NCI-H1694 treated with DMSO at 0.1 percent for 48 hours (cell line): ENCODE measurements at places on chromosomes 6 and 20.
A peak's percentile ranks its signal among the peaks of the same experiment; 100 is the strongest.

DNA sequence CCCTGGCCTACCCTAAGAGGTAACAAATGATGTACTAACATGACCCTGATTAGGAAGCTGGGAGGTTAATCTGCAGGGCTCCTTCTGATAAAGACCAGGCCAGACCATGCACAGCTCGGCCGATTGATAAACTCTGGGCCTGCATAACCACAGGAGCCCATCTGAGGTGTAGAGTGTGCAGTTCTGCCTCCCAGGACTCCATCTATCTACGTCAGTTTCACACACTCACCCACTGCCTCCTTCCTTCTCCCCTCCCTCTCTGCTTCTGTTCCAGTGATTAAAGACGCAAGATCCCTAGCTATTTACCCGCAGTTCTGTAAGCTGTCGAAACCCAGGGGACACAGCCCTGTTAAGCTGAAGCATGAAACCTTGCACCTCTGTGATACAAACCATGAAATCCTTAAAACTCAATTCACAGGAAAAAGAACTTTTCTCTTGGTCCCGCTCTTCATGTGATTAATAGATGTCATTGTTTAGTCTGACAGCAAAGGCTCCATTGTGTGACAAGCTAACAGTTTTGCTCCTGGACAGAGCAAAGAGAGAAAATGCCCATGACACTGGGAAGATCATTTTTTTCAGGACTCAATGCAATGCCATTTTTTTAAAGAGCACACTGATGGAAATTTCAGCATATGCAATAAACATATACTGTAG lies 470.6 kb downstream of the MAFB start:
- no peak for DNase-seq

GRCh38 chr20:2696646-2697045 lies 4.1 kb downstream of the EBF4 start:
- no peak for DNase-seq

- DNase-seq: no peak
Measured at GRCh38 chr20:41003143-41003935, 25.3 kb upstream of the TOP1 start.

DNA sequence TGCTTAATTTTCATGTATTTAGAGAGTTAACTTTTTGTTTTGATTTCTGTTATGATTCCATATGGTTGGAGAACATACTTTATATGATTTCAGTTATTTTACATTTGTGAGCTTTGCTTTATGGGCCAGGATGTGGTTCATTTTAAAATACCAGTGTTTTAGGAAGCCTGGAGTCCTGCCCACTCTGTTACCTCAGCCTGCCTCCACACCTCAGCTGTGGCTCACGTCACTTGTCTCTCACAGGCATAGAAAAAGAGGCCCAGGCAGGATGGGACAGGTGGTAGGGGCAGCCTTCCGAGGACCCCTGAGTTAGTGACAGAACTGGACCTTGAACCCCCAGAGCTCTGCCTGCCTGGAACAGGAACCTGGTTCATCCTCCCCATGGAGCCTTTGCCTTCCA lies 16.0 kb downstream of the PSMF1 start:
- DNase-seq: no peak

- DNase-seq: no peak
Measured at GRCh38 chr6:134056046-134056445, 3.6 kb upstream of the SLC2A12 start.

DNA sequence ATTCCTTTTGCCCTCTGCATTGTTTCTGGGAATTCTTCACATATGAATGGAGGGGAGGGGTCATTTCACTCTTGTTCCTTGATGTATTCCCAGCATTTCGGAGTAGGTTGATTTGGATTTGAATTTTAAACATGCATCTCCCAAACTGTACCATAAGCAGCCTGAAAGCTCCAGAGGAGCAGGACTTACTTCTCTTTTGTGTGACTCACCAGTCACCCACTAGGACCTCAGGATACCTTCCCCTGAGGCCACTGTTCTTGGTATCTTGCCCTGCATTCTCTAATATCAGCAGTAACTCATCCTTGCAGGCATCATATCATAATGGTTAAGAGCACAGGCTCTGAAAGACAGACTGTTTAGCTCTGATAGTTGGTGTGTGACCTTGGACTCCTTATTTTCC lies 703 bp downstream of the MRPL2 start:
- no peak for DNase-seq

DNA sequence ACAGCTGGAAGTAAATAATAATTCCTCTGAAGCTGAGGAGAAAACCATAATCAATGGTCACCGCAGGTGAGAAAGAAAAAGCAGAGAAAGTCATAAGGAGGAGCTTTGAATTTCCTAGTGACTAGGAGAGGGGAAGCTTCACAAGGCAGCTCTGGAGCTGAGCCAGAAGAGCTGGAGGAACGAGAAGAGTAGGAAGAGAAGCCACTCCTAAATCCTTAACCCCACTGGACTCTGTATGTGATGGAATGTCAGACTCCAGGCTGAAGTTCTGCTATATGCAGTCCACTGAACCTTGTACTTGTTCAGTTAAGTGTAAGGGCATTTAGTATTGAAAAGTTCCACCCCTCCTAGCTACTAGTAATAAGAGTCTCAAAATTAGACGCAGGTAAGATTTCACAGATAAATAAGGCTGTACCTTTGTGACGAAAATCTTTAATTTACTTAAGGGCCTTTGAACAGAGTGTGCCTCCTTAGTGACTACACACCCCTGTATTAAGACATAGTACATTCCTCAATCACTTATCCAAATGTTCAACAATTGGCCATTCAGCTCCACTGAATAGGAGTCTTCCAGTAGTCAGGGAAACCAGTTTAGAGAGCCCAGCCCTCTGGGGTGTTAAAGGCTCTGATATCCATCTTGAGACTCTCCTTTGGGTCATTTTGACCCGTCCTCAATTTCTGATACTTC lies 71.4 kb upstream of the UFL1 start:
- no peak for DNase-seq

- DNase-seq: no peak
Measured at GRCh38 chr6:136213012-136213539, 37.0 kb downstream of the MTFR2 start.

DNA sequence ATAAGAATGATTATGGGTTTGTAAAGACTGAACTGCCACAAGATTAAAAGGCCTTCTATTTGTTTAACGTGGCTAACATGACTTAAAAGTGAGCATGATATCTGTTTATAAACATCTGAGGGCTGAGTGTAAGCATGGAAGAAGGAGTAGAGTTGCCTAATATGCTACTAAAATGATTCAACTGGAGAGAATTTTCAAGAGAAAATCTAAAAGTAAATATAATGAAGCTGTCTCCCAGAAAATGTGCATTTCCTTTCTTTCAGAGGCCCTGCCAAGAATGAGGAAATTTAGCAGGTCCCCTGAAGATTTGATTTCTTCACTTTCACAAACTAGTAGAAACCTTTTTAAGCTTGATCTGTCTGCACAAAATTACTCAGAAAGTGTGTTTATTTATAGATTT lies 4.2 kb upstream of the EYA4 start:
- no peak for DNase-seq

DNA sequence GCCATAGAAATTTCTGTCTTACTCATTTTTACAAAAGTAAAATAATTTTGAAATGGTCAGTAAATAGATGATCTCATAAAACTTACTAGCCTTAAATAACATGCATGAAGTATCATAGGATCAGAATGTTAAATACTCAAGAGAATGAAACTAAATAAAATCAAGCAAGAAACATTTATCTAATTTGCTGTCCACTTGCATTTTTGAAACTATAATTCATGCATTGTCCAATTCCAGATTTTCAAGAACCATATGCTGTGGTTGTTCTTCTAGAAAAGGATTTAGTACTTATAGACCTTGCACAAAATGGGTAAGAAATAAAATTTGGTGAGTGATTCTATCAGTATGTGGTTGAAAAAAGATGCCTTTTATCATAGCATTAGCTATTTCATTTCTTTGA lies 107.0 kb downstream of the STXBP5 start:
- no peak for DNase-seq

- no peak for DNase-seq
Measured at GRCh38 chr20:19423900-19424620, 211.6 kb downstream of the SLC24A3 start.

DNA sequence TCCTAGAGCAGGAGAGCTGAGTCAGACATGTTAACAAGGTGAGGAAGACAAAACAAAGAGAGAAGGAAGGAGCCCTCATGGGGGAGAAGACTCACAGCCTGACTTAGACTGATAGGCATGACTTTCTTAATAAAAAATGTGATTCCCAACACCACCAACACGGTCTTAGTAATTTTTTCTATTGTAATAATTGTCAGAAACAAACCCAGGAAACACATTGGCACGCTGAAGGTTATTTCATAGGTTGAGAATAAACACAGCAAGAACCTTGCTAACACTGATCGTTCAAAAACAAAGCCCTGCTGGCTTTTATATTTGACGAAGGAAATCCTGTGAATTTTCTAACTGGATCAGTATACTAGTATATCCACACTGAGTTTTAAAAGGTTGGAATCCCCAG lies 286.8 kb downstream of the HACE1 start:
- no peak for DNase-seq

GRCh38 chr6:19465256-19465655 lies 371.9 kb upstream of the ID4 start:
- peak; percentile 54 for DNase-seq

GRCh38 chr6:25608558-25609174 lies 43.3 kb upstream of the SCGN start:
- no peak for DNase-seq

DNA sequence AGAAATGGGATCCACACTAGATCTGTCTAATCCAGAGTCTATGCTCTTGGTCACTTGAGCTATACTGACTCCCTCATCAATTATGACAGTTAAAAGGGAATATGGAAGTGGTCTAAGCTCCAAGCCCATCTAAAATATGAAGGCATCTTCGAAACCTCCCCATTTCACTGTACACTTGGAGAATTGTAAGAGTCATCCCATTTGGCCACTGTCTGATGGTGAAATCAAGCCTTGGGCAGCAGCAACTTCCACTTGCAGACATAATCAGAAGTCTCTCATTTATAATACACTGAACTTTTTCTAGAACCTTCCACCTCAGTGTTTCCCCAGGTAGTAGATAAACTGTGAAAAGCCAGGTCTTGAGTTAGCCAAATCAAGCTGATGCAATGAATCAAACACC lies 26.3 kb upstream of the UBR2 start:
- no peak for DNase-seq

DNA sequence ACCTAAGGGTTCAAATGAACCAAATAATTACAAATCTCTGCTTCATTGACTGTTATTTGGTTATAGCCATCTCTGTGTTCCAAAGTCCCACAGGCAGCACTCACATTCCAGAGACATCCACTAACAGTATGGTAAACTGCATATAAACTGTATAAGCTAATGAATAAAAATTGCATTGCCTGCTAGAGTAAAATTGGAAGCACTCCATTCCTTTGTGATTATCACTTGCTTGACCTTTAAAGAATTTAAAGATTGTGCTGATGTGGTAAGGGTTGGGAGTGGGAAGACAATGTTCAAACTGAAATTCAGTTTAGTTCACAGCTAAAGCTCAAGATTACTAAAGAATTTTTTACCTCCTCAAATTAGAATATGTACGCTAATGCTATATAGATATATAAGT lies 31.0 kb upstream of the OSTM1 start:
- DNase-seq: no peak

GRCh38 chr6:122130026-122130348 lies 269.5 kb upstream of the HSF2 start:
- no peak for DNase-seq

DNA sequence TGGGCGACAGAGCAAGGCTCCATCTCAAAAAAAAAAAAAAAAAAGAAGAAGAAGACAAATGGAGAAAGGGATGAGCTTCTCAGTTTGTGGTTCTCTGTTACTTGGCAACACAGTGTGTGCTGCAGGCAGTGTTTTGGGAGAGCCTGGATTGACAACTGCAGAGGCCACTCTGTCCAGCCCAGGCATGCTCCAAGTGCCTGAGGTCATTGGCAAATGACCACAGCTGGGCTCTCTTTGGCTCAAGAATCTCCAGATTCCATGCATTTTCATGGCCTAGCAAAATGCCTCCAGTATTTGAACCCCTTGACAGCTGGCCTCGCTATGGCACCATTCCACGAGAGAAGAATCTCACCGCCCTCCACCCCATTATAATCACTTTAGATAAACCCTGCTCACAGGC lies 126.2 kb downstream of the ANKRD60 start:
- no peak for DNase-seq

GRCh38 chr20:47306095-47306494 lies 50.4 kb downstream of the ZMYND8 start:
- no peak for DNase-seq

DNA sequence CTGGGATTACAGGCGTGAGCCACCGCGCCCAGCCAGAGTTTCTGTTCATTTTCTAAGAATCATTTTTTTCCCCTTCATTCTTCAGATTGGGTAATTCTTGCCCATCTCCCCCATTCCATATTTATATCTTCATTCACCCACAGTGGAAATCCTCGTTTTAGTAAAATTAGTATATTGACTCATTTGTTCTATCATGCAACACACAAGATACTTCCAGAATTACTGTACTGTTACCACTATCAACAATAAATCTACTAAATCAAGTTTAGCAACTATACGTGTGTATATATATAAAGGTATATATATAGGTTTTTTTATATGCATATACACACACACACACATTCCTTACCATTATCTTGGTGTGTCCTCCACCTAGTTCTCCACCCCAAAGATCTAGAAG lies 41.2 kb upstream of the KCNG1 start:
- DNase-seq: no peak

GRCh38 chr6:33248643-33248931 lies 23.1 kb downstream of the VPS52 start:
- DNase-seq: no peak

- no peak for DNase-seq
Measured at GRCh38 chr20:33875055-33875454, 63.9 kb downstream of the CHMP4B start.

DNA sequence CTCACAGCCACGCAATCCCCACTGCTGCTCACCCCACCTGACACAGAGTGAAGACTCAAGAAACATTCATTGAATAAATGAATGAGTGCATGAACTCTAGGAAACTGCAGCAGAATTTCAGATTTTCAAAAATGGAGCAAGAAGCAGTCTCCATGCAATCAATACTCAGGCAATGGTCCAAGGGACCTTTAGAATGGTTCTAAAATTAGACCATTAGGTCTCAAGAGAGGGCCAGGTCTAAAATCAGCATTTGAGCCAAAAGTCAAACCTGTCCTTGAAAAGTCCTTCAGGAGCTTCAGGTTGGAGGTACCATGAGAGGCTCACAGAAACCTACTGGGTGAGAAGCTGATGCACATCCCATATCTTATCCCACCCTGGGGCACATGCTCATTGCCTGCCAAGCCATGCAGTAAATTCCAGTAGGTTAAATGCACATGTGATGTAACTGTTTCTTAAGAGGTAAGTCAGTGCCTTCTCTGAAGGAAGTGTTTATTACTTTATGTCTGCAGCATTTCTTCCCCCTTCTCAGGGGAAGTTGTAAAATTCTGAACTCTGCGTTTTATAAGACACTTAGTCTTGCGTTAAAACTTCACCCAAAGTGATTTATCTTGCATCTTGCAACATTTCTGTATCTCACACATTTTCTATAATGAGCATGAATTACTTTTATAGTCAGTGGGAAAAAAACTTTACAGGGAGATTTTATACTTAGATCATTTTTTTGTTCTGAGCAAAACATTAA lies 126.6 kb downstream of the ADAT2 start:
- DNase-seq: no peak

- no peak for DNase-seq
Measured at GRCh38 chr6:107228754-107229153, 113.4 kb upstream of the BEND3 start.

GRCh38 chr20:1360094-1360846 lies 31.3 kb upstream of the SDCBP2 start:
- no peak for DNase-seq

GRCh38 chr6:14280766-14281293 lies 163.3 kb downstream of the CD83 start:
- DNase-seq: no peak

- DNase-seq: no peak
Measured at GRCh38 chr20:32017711-32018251, 7.5 kb downstream of the CCM2L start.
